ENCODE measurements at places on chromosomes 11 and 22.

GRCh38 chr11:42951266-42951665, 360.5 kb upstream of the API5 start:
- no peak for DNase-seq

GRCh38 chr11:43992183-43992582, 49.7 kb downstream of the C11orf96 start:
- no peak for DNase-seq

DNA sequence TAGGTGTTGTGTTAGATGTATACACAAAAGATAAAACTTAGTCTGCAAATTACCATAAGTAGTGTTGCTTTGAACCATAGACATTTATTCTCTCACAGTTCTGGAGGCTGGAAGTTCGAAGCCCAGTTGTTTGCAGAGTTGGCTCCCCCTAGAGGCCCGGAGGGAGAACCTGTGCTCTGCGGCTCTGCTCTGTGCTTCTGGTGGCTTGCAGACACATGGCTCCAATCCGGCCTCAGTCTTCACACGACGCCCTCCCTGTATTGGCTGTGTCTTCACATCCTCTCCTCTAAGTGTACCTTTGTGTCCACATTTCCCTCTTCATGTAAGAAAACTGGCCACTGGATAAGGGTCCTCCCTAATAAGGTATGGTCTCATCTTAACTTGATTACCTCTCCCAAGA, 128.4 kb downstream of the OPCML start:
- no peak for DNase-seq

GRCh38 chr22:26432619-26433311, 3.7 kb downstream of the ASPHD2 start:
- peak; percentile 71 for DNase-seq

- DNase-seq = no peak
Observed at GRCh38 chr11:131909426-131910177, 539.2 kb downstream of the NTM start.

DNA sequence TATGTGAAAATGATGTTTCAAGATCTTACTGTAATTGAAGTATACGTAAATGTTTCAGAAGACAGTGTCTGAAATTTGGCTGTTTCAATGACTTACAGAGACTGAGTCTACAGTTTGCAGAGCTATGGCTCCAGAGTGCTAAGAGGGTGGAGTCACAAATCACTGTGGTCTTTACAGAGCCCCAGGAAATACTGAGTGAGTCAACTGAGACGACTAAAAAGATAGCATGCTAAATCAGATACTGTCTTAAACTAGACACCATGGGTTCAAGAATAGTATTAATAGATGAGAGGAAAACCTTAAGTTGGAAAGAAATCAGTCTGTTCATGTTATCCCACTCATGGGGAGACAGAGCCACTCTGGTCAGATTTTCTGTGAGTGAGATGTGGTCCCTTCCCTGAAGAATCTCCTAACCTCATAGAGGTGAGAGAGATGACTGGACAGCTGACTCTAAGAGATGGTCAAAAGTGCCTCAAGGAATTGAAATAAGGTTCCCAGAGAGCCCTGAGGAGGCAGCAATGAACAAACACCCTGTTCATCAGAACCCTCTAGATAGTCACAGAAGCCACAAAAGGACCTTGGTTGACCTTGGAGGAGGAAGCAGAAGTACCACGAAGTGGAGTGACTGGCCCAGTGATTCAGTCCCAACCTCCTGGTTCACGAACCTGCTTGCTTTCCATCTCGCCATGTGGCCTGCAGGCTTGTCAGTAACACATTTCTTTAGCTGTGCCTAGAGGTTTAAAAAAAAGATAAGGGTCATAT, 30.2 kb downstream of the C11orf91 start:
- DNase-seq = no peak
